ENCODE measurements at places on chromosomes 11 and 22. TPM values are rescaled to one million over a fixed set of nuclear protein-coding genes. Genes with fewer than 3 reads are reported as not detected.

Gene PATE2
- total RNA-seq = not detected

GRCh38 chr22:20009018-20009491 is 7.6 kb downstream of the ARVCF start:
- H3K27ac ChIP-seq = no peak overlapping the region
- H3K4me3 ChIP-seq = no peak overlapping the region
- no peaks in the 10 kb centered on the region for H3K36me3 ChIP-seq
- no peaks in the 10 kb centered on the region for H3K27me3 ChIP-seq

- no peak overlapping the region for H3K27ac ChIP-seq
- no peak for DNase-seq
- no peak overlapping the region for H3K4me3 ChIP-seq
- no peaks in the 10 kb centered on the region for H3K36me3 ChIP-seq
- no peaks in the 10 kb centered on the region for H3K4me1 ChIP-seq
- H3K27me3 ChIP-seq = no peaks in the 10 kb centered on the region
Measured at GRCh38 chr11:118806400-118806799, 15.4 kb upstream of the DDX6 start.

Gene DEFB131B
- total RNA-seq = not detected

GRCh38 chr22:44360668-44361381 is 48.1 kb upstream of the SHISAL1 start:
- H3K36me3 ChIP-seq = no peaks in the 10 kb centered on the region
- no peaks in the 10 kb centered on the region for H3K27me3 ChIP-seq
